ENCODE measurements at places on chromosomes 3 and 15.

- DNase-seq: no peak
Observed at GRCh38 chr15:33871980-33872379, 96.3 kb upstream of the CHRM5 start.

DNA sequence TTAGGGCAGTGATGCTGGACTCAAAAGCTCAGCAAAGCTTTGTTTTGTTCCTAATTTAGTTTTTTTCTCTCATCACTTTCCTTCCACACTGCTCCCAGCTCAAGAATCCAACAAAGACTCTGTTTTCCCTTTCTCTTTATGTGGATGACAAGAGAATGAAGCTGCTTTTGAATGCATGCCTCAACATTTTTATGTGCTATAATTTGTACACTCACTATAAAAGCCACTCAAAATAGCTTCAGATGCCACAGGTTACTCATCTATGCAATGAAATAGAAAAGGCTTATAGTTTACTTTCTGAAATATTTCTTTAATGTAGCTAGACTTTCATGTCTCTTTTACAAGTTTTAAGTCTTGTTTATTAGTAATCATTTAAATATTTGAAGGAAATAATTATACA is 714.9 kb downstream of the OTOL1 start:
- no peak for DNase-seq

DNA sequence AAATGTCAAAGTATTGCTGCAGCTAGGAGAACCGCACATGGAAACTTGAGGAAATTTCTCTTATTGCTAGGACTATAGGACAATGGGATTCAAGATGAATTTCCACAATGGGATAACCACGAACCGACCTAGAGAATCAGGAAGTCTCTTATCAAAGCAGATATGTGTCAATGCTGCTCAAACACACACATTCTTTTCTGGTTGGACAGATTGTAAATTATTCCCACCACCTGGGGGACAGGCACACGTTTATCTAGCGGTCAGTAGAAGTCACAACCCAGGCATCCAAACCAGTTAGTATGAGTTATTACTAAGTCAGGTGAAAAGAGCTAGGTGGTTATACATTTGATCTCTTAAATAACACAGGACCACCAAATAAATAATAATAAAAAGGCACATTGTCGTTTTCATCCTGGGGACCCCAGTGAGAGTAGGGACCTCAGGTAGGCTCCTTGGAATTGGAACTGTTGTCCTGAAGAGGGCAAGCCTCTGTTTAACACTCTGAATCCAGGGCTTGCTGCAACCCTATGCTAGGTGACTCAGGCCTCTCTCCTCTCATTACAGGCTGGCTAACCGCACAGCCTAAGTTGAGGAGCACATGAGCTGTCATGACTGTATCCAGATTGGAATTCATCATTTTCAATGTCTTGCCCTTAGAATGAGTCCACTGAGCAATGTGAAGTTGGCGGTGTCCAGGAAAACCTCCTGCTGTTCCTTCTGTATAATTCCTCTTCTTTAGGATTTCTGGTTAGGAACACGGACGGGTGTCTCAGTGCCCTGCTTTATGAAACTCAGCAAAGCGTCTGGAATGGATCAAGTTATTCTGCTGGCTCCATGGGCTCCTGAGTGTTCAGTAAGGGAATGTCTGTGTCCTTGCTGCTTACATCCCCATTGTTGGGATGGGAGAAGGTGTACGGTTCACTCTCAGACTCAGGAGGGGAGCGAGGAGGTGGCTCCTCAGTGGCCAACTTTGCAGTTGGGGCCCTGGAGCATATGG is 59.0 kb downstream of the CLEC3B start:
- no peak for DNase-seq

GRCh38 chr15:34514251-34514670 is 69.2 kb downstream of the GOLGA8B start:
- no peak for DNase-seq

- no peak for DNase-seq
Observed at GRCh38 chr3:135516143-135516542, 449.4 kb upstream of the PPP2R3A start.

- DNase-seq: no peak
Observed at GRCh38 chr15:101056366-101057334, 137.5 kb downstream of the LRRK1 start.
